ENCODE measurements at places on chromosomes 1 and 21.

GRCh38 chr21:16537501-16537900, 807.7 kb downstream of the USP25 start:
- no peak for DNase-seq

DNA sequence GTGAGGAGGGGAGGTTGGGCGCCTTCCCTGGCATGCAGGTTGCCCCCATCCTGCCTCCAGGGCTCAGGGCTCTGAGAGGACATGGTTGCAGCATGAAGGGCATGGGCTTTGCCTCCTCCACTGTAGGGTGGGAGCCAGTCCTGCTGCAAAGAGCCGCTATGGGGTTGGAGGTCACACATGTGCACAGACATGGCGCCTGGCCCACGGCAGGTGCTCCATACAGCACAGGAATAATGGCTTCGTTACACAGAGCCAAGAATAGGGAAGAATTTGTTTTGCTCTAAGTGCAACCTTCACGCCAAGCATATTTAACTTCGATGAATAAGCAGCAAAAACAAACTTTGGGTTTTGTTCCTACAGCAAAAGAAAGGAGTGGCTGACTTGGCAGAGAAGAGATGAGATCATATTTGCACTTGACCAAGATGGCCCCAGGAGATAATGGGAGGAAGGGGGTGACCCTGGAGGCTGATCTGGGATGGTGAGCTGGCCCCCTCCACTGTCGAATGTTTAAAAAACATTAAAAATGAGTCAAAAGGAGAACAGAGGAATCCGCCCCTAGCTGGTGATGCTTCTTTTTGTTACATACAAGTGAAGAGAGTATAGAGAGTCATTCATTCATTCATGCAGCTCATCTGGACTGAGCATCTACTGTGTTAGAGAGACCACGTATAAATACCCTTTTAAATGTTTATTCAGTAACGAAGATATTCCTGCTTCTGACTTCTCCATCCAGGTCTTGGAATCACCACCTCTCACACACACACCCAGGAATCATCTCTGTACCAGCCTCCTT, 12.4 kb upstream of the C2CD2 start:
- DNase-seq: no peak

GRCh38 chr1:43279666-43280065, 5.7 kb downstream of the C1orf210 start:
- no peak for DNase-seq

- DNase-seq: peak; percentile 76
Measured at GRCh38 chr1:17439250-17440073, at the start of gene RCC2. RCC2 (minus strand) TSS chr1:17439677; CDS start chr1:17438514, 1,163 bp downstream.
